ENCODE measurements at places on chromosomes 5 and 9.

GRCh38 chr5:154714266-154714986 is 40.8 kb upstream of the LARP1 start:
- no peak for DNase-seq

DNA sequence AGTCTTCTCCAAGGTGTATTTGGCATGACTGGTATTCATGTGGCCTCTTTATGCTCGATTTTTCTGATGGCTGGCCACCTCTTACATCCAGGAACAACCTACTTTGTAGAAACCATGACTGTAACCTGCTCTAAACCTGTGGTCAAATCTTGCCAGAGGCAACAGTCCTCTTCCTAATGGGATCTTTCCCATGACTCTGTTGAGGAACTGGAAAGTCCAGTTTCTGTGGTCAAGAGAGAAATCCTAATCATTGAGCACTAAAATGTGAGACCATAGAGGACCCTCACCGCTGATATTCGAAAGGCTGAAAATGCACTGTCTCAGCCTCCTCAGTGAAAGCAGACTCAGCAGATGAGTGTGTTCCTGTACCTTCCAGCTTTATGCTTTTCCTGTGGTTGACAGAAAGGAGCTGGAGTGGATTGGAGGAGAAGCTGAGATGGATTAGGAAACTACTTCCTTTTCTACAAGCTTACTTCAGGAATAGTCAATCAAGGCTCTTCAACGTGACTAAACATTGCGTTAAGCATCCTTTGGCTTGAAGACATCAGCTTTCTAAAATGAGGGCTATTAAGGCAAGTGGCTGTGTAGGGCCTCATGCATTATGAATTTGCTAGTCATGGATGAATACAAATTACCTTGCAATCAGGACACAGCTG is 69.7 kb upstream of the DAPK1 start:
- DNase-seq = no peak

- no peak for DNase-seq
These were observed 193.7 kb downstream of the MSX2 start for GRCh38 chr5:174917976-174918554.

DNA sequence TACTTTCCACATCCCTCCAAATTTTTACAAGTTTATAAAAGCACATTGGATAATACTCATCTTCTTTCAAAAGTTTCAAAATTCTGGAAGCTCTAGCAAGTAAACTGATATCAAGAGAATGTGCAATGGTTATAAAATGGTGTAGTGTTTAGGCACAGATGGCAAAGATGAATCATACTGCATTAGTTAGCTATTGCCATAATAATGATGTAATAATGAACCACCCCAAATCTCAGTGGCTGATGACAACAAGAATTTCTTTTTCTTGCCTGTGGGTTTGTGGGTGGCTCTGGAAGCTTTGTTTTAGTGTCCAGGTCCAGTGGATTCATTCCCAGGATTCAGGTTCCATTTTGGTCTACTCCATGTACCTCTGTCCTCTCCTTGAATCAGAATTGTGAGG is 319.0 kb downstream of the BRINP1 start:
- DNase-seq = no peak

DNA sequence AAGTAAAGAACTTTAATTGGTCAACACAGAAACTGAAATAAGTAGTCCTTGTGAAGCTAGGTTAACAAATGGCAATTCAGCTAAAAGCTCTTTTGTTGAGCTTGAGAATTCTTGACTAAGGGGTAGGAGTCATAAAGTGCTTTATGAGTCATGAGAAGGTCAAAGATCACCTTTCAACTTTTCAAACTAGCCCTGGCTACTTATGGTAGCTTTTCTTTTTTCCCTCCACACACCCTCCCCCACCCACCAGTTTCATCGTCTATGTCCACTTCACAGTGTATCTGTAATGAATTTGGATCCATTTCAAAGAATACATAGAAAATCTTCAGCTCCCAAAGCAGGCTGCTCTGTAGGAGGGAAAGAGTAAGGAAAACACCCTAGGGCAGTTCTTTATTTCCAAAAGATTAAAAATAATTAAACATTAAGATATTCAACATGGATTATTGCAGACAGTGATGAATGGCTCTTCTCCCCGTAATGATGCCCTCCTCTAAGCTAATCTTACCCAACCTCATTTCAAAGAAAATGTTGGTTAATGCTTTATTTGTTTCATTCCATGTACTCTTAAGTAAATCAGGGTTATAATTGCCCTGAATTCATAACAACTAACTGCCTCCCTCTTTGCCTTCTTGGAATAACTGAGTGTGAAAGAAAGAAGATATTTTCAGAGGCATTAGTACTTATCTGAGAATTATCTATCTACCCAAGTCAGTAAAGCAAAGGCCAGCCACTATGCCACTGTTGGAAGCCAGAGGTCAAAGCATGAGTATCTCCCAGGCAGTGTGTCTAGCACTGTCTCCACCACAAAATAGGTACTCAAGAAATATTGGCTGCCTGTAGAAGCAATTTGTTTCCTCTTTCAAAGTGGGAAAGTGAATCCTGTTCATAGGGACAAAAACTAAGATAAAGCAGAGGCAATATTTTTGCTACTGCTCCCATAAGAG is 290.6 kb downstream of the PIK3R1 start:
- DNase-seq = no peak

GRCh38 chr9:13292782-13293181 is 13.3 kb upstream of the MPDZ start:
- no peak for DNase-seq

GRCh38 chr9:25412646-25413045 is 265.6 kb downstream of the TUSC1 start:
- no peak for DNase-seq

DNA sequence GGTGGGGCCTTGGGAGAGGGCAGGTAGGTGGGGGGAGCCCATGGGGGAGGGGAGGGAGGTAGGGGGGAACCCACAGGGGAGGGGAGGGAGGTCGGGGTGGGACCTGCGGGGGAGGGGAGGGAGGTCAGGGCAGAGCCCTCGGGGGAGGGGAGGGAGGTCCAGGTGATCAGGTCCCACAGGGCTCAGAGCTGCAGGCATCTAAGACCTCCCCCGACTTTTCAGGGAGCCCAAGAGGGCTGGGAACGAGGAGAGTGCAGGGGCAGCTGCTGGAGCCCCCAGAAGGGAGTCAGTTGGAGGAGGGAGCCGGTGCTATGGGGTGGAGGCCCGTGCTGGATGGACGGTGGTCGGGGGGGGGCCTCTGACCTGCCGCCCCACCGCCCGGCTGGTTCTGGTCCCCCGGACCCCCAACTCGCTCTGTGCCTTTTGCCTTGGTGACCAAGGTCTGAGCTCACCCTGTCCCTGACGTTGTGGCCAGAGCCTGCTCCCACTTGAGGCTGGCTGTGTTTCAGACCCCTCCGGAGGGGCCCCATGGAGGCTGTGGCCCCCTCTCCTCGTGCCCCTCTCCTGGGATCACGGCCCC is 31.8 kb downstream of the SLC9A3 start:
- DNase-seq = no peak

- no peak for DNase-seq
These were observed 1.5 kb downstream of the ASS1 start for GRCh38 chr9:130446101-130446861.

DNA sequence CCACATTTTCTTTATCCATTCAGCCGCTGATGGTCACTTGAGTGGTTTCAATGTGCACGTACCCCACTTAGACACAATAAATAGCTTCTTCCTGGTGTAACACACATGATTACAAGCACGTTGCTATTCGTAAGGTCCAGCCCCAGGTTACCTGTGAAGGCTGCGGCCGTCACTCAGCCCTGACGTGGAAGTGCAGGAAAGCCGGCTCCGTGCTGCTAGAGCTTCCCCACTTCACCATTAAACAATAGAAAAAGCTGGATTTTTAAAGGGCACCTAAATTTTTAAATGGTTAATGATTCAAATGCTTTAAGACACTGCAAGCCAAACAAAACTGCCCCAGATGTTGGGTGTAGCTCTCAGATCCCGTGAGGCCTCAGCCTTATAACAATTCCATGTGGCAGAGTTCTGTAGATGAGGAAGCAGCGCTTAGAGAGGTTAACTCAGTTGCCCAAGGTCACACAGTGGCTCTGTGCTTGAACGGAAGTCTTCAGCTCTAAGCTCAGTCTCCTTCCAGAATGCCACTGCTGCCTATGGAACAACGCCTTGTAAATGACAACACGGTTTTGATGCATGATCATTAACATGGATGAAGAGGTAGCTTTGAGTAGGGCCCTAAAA is 125.7 kb downstream of the COL23A1 start:
- DNase-seq = no peak

All from activated T-helper 1 cell treated with anti-CD3 and anti-CD28 coated beads, Interleukin-2, amount 50 U/mL, for 16 hours (primary cell).